Brain pericyte (primary cell): ENCODE measurements at places on chromosomes 6 and 20.

- DNase-seq = peak; percentile 62
These were observed 39.7 kb downstream of the AGPAT4 start for GRCh38 chr6:161233986-161234661.

DNA sequence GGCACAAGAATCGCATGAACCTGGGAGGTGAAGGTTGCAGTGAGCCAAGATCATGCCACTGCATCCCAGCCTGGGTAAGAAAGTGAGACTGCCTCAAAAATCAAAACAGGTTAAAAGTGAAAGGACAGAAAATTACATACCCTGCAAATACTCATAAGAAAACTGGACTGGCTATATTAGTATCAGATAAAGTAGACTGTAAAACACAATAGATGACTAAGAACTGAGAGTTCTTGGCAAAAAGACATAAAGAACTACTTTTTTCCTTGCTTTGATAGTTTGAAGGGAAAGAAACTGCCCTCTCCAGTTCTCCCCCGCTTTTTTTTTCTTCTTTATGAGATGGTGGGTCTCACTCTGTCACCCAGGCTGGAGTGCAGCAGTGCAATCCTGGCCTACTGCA lies 17.0 kb downstream of the SNX3 start:
- DNase-seq = no peak

DNA sequence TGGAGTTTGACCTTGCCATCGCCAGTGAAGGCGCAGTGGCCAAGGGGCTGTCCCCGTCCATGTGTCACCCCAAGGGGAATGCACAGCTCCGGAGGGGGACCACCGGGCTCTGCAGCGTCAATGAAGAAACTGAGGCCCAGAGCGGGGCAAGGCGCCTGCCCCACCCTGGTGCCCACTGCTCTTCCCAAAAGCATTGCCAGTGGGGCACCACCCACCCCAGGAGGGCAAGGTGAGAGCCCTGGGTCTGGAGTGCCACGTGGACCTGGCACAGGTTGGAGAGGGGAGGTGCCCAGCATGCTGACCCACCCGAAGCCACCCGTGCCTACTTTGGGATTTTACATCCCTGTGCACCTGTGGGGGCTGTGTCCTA lies 8.3 kb downstream of the NTSR1 start:
- DNase-seq = no peak

DNA sequence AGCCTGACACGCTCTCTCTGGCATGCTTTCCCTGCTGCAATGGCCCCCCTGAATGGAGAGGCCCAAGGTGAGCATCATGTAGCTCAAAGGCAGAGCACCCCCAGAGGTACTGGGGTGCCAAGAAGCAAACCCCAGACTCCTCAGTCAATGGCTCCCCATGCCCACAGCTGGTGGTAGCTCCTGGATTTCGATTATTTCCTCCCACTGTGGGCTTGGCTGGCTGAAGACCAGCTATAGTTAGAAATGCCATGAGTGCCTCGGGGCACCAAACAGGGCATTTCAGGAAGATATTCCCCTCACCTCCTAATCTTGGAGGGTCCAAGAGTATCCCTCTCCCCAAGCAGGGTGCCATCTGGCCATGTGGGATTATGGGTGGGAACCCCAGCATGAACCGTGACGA lies 16.8 kb downstream of the MAP1LC3A start:
- no peak for DNase-seq

- no peak for DNase-seq
These were observed 100.1 kb downstream of the YTHDF1 start for GRCh38 chr20:63115651-63116411.

DNA sequence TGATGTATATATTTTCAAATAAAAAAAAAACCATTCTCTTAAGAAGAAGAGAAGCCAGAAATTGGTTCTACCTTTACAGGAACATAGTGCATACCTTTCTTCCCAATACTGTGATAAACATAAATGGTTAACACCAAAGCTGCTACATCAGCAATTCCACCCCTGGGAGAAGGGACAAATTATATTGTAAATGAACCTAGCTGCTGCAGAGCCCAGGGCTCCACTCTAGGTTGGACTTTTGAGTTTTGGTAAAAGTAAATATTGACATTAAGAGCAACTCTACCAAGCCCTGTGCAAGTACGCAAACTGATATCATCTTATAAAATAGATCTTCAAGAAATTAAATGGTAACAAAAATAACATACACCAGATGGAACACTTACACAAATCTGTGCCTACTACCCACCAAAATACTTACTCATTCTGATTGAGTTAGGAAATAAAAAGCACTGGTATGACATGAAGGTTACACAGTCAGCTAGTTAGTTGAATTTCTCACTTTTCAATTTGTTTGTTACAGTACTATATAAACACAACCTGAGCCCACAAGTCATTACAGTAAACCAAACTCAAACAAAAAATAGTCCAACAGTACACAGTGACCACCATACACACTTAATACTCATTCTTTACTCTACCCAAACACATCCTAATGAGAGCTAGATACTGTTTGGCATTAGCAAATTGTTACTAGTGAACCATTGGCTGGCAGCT lies 223.3 kb upstream of the HEY2 start:
- DNase-seq = no peak

- DNase-seq = no peak
These were observed 124.7 kb upstream of the ZNF217 start for GRCh38 chr20:53718142-53719021.

DNA sequence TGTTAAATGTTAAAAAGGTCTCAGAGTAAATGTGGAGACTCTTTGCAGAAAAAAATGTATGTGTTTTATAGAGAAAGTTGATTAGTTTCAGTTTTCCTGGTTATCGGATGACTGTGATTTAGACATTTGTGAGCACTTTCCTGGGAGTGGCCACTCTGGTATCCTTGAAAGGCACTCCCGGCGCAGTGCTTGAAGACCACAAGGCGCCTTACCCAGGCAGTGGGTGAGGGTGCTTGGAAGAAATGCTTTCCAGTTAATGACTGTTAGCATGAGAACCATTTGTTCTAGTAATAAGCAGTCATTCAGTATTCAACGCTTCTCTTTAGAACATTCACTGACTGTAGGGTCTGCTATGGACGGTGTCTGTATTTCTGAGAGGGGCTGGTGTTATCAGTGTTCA lies 7.2 kb downstream of the CDS2 start:
- DNase-seq = no peak

DNA sequence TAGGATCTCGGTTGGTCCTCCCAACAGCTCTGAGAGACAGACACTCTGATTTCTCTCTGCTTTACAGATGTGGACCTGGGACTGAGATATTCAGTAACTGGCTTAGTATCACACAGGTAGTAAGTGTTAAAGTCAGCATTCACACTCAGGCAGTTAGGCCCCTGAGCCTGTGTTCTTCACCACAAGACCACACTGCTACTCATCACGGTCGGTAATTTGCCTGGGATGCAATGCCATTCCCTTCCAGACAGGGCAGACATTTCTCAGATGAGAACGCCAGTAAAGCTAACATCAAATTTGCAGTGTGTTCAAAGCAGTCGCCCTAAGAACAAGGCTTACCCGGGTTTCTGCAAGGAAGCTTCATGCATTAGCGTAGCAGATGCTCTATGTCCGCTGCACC lies 39.8 kb upstream of the HIVEP1 start:
- DNase-seq = no peak

DNA sequence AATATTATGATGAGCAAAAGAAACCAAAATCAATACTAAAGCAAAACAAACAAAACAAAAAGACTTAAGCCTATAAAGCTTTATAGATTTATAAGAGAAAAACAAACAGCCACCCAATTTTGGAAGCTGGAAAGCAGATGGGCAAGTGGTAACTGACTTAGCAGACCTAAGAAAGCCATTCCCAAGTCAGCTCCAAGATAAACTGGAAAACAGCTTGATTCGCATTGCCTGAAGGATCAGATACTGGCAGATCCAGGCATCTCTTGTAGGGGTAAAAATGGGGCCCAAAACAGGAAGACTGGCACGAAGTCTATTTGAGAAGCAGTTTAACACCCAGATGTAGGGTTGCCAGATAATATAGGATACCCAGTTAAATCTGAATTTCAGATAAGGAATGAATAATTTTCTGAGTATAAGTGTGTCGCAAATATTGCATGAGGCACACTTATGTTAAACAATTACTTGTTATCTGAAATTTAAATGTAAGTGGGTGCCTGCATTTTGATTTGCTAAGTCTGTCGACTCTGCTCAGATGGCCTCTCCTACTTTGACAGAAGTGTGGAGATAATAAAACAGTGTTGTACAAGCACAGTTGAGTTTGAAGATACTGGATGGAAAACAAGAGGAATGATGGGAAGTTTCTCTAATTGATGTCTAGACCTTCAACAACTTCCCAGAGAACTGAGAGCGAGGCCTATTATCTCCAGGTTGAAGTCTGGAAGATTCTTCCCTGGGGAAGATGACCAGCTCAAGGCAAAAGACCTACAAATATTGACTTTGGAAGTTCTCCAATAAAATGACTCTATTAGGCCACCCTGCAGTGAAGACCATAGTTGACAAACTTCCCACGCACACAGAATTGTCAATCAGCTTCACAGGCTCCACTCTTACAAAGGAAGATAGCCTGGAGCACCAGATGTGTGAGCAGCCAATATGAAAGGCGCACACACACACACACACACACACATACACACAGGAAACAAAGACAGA lies 113.4 kb downstream of the FAM50B start:
- peak; percentile 86 for DNase-seq

- no peak for DNase-seq
These were observed 74.9 kb downstream of the FOXO3 start for GRCh38 chr6:108635505-108636226.

DNA sequence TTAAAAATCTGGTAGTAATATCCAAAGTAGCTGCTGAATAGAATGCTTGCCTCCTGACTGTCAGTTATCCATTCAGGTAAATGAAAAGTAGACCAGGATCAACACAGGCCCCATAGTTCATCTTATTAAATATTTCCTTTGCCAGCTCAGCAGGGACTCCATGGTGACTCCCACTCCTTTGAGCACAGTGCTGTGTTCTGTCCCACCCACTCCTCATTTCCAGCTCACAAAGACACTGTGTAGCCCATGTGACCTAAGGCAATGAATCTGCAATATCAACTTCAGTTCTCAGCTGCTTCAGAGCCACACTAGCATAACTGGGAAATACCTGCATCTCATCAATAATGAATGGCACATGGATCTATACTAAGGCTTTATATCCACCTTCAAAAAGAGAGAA lies 189.5 kb upstream of the MANEA start:
- DNase-seq = no peak

GRCh38 chr6:79632580-79632979 lies 1.5 kb downstream of the SH3BGRL2 start:
- DNase-seq = no peak

GRCh38 chr6:41626917-41627316 lies 11.4 kb upstream of the MDFI start:
- DNase-seq = no peak

DNA sequence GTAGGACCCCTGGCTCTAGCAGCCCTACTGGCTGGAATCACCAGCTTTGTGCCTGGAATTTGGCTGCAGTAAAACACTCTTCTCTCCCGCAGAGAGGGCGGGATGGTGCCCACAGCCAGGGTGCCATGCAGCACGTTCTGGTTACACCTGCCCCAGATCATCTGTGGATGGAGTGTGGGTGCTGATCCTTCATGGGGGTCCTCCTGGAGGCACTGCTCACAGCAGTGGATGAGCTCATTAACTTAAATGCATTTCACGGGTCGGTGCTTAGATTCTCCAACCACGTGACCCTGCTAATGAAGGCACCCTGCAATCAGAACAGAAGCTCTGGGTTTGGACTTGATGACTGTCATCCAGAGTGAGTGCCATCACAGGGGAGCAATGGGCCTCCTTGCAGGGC lies 138.6 kb upstream of the AFDN start:
- no peak for DNase-seq

GRCh38 chr6:45052325-45052724 lies 275.8 kb upstream of the RUNX2 start:
- DNase-seq = no peak

- no peak for DNase-seq
These were observed 73.1 kb upstream of the CLDN20 start for GRCh38 chr6:155190677-155191076.

DNA sequence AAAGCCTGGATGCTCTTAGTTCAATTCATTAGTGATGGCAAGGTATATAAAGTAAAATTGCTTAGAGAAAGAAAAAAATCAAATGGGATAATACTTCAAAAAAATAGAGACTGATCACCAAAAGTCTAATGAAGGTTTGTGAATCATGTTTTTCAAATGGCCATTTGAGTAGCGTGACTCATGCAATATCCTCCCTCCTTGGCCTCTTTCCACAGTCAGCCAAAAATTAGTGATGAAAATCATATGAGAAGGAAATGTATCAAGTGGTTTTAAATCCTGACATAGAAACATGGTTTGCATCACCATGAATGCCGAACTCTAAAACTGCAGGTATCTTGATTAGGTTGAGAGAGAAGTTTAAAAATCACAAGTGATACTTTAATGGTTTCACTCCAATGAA lies 1.2 kb upstream of the COL19A1 start:
- DNase-seq = no peak

DNA sequence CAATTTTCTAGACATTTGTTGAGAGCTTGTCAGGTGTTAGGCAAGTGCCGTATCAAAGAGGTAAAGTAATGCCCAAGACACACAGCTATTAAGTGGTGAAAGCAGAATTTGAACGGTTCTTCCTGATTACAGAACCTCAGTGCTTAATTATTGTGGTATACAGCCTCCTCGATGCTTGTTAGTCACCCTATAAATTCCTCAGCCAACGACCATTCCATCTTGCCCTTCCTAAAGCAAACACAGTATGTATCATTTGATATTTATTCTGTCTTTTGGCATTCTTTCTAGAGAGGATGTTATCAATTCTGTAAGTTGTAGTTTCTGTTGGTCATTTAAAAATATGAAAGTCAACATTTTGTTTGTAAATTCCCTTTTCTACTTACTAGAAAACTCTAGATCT lies 297.8 kb upstream of the BMP2 start:
- DNase-seq = no peak

DNA sequence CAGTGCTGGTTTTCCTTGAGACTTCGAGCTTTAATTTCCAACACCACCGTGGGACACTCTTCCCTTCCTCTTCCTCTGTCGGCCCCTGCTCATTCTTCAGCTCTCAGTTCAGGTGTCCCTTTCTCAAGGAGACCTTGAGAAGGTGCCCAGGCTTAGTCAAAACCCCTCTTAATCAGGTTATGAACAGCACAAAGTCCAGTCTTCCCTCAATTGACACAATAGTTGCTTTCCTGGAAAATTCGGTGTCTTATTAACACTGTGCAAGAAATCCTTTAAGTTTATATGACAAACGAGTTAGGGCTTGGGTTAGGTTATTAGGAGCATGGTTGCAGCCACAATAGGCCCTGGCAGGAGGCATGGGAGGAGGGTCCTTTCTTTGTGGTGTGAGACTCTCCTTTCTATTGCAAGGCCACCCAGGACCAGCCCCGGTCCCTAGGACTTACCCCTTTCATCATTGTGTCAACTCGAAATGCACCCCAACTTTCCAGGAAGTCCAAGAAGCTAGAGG lies 1.5 kb upstream of the NSFL1C start:
- DNase-seq = no peak

GRCh38 chr6:129672881-129673631 lies 36.9 kb downstream of the ARHGAP18 start:
- DNase-seq = no peak

- no peak for DNase-seq
These were observed 29.3 kb downstream of the PPARD start for GRCh38 chr6:35371494-35372262.
